Gastroesophageal sphincter (tissue), 4 donors: ENCODE measurements at places on chromosomes 7 and 10.

- ATAC-seq: no peak
Observed at GRCh38 chr7:2724453-2725177, 36.6 kb downstream of the AMZ1 start.

DNA sequence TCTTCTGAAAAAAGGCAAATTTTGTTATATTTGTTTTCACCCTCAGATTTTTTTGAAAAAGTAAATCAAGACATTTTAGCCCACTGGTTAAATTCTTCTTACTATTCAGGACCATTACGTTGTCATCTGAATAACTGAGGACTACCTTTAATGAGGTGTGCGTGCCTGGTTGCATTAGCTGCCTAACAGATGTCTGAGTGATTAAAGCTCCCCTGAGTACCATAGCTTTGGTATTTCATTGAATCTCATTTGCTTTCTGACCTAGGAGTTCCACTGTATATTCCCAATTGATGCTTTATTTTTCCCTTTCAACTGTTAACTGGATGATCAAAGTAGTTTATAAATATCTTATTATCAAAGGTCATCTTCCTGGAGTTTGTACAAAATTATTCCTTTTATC is 410.0 kb upstream of the SEMA3D start:
- ATAC-seq: no peak

- ATAC-seq: no peak
Observed at GRCh38 chr7:121073463-121074099, 85.1 kb downstream of the CPED1 start.

DNA sequence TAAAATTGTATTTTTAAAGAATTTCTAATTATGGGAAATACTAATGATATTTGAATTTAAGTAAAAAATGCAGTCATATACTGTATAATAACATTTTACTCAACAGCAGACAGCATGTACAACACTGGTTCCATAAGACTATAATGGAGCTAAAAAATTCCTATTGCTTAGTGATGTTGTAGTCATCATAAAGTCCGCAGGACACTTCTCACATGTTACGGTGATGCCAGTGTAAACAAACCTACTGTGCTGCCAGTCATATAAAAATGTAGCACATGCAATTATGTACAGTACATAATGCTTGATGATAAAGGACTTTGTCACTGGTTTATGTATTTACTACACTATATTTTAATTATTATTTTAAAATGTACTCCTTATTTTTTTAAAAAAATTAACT is 629.3 kb downstream of the IPMK start:
- ATAC-seq: no peak

GRCh38 chr7:151503902-151504714 is 15.6 kb downstream of the RHEB start:
- ATAC-seq: peak; percentile 91

DNA sequence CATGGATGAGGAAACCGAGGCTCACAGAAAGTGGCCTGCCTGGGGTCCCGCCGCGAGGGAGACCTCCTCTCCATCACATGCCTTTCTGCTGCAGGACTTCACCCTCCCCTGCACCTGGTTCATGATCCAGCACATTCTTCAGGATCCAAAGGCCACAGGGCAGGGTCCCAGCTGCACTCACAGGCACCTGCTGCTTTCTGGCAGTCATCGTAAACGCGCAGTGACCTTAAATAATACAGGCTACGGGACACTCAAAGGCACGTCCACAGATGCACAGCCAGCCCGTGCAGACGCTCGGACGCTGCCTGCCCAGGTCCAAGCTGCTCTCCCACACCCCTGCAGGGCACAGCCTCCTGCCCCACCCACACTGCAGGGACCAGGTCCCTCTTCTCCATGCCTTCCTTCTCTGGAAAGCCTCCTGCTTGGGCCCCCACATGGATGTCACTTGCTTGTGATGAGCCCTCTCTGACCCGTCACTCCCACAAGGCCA is 49.9 kb downstream of the CALML3 start:
- ATAC-seq: peak; percentile 21

GRCh38 chr7:64888561-64888900 is 14.5 kb upstream of the ZNF273 start:
- peak; percentile 20 for ATAC-seq

DNA sequence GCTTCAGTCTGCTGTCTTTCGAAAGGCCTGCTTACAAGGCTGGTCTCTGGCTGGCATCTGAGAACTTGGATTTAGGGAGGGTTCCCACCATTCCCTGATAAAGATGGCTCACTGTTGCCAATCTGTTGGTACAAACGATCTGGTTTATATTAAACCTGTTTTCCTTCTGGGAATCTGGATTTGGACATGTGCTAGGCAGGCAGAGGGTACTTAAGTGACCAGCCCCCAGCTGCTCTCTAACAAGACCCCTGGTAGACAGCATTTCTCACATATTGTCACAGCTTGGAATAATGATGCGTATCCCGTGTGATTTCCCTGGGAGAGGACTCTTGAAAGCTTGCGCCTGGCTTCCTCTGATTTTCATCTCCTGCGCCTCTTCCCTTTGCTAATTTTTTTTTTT is 21.6 kb downstream of the YWHAG start:
- no peak for ATAC-seq
